AG04450 (cell line): ENCODE measurements at places on chromosomes 2 and 18.

DNA sequence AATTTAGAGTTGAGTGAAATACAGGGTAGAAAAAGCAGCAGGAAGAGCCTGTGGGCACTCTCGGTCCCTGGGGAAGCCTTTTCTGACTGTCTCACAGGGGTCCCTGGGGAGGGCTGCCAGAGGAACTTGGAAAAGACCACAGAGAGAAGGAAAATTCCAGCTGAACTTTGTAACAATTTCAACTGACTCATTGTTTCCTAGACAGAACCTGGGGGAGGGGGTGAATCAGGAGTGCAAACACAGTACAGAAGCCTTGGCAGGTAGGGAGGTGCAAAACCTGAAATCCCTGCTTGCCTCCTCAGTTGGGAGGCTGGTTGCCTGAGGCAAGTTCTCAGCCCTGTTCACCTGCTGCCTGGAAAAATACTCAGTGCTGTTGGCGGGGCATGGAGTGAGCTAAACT, 106.8 kb downstream of the GRB14 start:
- no peak for DNase-seq

DNA sequence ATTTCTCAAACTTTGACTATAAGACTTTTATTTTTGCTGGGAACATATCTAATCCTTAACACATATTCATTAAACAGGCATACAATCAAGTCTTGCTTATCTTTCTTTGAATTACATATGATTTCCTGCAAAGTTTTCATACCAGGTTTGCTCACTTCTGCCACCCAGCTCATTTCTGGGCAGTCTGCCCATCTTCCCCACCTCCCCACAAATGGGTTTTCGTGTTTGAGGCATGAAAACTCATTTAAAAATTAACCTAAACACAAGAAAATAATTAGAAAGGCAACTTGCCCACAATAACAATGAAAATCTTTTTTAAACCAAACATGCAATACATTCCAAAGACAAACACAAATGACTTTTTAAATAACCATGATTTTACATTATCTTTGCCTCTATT, 3.4 kb downstream of the CHST9 start:
- DNase-seq: no peak

DNA sequence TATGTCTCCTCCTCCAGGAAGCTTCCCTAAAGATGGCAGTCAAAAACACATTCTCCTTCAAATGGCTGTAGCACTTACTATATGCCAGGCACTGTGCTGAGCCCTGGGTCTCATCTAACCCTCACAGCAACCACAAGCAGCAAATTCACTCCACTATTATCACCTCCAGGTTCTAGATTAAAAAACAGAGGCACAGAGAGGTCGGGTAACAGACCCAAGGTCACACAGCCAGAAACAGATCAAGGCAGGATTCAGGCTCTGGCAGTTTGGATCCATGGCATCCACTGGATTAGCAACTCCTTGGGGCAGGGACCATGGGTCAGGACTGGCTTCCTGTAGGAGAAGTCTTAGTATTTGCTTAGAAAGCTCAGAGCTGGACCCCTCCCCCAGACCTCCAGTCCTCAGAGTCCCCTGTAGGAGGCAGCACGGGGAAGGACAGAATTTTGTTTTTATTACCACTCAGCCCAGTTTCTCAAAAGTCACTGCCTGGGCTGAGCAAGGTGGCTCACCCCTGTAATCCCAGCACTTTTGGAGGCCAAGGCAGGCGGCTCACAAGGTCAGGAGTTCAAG, 34.4 kb downstream of the ZFP36L2 start:
- no peak for DNase-seq

GRCh38 chr2:6362671-6363450, 502.8 kb downstream of the CMPK2 start:
- no peak for DNase-seq

DNA sequence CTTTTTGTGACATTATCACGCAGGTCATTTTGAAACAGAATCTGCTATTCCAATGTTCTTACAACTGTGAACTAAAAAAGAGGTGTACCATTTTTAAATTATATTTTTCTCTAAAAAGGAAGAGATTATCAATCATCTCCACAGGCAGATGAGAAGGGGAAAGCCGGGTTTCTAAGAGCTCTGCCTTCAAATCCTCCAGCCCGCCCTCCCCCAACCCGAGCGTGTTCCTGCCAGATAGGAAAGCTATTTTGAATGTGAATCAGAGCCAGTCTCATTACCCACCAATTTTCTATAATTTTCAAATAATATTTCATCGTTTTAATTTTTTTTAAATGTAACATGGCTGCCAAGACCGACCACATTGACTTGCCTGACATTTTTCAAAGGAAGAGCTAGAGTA, 65.9 kb downstream of the KCNF1 start:
- no peak for DNase-seq

DNA sequence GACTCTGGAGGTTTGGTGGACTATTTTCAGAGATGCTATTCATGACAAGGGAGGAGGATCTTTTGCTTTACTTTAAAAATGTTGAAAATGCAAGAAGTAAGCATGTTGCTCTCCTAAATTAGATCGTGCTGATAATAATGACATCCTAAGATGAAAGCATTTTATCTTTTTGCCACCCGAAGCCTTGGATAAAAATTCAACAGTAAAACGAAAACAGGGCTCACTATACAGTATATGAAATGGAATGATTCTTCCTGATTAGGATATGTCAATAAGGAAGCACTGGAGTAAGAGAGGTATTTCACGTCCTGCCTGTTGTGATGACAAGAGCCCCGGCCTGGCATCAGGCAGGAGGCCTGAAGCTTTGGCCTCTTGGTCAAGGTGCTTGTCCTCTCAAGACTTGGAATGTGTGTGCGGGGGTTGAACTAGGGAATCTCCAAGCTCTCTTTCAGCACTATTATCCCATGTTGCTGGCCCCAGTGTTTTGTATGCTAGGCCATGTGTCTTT, 306.0 kb downstream of the MTX2 start:
- DNase-seq: no peak

- no peak for DNase-seq
These were observed 205.1 kb upstream of the TNP1 start for GRCh38 chr2:217065012-217065290.

DNA sequence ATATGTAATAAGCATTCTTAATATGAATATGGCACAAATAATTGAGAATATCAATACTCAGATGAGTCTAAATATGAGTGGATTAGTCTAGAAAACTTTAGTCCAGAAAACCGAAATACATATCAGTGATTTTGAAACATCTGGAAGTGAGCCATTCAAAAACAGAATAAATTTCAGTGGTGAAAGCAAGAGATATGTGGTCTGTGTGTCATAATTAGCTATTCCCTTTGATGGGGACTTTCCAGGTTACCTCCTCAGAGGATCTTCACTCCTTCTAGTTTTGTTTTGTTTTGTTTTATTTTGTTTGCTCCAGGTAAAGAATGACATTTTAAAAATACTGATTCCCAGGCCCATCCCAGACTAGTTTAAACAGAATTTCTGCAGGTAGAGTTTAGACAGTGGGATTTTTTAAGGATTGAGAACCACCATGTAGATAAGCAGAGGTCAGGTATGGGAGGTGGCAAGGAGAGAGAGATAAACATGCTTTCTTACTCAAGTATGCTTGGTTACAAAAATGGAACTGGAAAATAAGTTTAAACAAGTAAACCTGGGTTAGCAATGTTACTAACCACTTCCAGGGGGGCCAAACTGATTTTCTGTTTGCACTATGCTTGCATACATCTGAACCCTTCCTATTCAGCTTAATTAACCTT, 70.7 kb downstream of the NABP1 start:
- DNase-seq: no peak

DNA sequence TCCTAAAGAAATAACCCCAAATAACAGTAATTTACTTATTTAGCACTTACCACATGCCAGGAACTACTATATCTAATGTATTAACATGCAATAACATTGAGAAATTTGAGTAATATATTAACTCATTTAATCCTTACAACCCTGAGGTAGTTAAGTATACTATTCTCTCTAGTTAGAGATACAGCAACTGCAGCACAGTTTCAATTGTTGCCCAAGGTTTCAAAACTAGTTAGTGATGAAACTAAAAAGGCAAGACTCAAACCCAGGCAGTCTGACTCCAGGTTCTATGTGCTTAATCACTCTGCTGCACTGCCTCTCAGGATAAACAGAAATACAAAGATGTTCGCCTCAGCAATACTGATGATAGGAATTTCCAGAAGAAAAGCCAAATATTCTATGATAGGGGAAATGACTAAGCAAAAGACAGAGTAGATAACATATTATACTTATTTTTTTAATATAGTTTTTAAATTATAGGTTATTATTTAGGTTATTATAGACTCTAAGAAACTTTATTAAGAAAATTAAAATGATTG, 88.0 kb downstream of the SS18 start:
- no peak for DNase-seq

GRCh38 chr2:37005118-37005868, 39.0 kb upstream of the STRN start:
- DNase-seq: no peak

GRCh38 chr2:172082105-172082943, 3.0 kb upstream of the DLX1 start:
- no peak for DNase-seq

DNA sequence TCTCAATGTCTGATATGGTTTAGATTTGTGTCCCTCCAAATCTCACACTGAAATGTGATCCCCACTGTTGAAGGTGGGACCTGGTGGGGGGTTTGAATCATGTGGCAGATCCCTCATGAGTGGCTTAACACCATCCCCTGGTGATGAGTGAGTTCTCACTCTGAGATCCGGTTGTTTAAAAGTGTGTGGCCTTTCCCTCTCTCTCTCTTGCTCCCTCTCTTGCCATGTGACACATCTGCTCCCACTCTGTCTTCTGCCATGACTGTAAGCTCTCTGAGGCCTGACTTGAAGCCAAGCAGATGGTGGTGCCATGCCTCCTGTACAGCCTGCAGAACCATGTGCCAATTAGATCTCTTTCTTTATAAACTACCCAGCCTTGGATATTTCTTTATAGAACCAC, 108.8 kb downstream of the RBMS1 start:
- DNase-seq: no peak

GRCh38 chr18:57586251-57587049, at the start of gene FECH:
FECH (minus strand) TSS chr18:57586702; CDS start chr18:57586620, 82 bp downstream.
- peak; percentile 34 for DNase-seq

GRCh38 chr2:177670791-177671535, 278.4 kb downstream of the AGPS start:
- no peak for DNase-seq

- DNase-seq: no peak
These were observed 66.0 kb upstream of the HAAO start for GRCh38 chr2:42858140-42859005.

- no peak for DNase-seq
These were observed 815.1 kb upstream of the RAB6C start for GRCh38 chr2:129164220-129164949.

GRCh38 chr2:46252891-46253659, 44.1 kb upstream of the EPAS1 start:
- DNase-seq: no peak

GRCh38 chr2:196902828-196903227, 23.7 kb downstream of the PGAP1 start:
- no peak for DNase-seq

GRCh38 chr2:70626254-70626990, 72.8 kb upstream of the TGFA start:
- no peak for DNase-seq

GRCh38 chr2:24329700-24330099, 30.6 kb downstream of the ITSN2 start:
- DNase-seq: no peak

DNA sequence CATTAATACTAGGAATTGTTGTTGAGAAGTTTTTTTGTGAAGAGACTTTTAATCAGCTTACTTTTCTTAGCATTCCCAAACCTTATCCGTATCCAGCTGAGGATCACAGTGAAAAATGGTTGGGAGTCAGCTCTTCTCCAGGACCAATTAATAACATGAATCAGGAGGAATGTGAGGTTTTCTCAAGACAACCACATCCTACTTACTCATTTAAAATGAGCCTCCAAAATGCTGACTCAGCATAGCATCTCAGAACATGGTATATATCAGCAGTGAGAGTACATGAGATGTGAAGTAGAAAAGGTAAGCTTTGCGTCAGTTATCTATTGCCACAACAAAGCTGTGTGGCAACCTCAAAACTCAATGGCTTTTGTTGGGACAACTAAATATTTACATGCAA, 140.3 kb downstream of the NRP2 start:
- DNase-seq: peak; percentile 24

GRCh38 chr2:236113948-236114347, 54.2 kb downstream of the GBX2 start:
- no peak for DNase-seq
